RKO (cell line): ENCODE measurements at places on chromosomes 12 and 14.

- DNase-seq = no peak
These were observed 8.6 kb downstream of the ASB2 start for GRCh38 chr14:93967637-93968250.

- DNase-seq = no peak
These were observed 61.2 kb downstream of the NOC4L start for GRCh38 chr12:132205271-132206045.

DNA sequence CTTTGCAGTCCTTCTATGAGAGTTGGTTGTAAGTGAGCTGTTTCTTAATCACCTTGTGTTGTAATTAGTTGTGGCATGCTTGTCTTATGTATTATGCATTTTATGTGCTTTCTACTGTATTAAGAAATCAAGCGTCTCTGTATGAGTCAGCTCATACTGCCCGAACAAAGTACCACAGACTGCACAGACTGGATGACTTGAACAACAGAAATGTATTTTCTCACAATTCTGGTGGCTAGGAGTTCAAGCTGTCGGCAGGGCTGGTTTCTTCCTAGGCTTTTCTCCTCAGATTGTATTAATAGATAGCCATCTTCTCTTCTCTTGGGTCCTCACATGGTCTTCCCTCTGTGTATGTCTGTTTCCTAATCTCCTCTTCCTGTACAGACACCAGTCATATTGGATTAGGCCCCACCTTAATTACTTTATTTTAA is 77.7 kb downstream of the FLRT2 start:
- no peak for DNase-seq

DNA sequence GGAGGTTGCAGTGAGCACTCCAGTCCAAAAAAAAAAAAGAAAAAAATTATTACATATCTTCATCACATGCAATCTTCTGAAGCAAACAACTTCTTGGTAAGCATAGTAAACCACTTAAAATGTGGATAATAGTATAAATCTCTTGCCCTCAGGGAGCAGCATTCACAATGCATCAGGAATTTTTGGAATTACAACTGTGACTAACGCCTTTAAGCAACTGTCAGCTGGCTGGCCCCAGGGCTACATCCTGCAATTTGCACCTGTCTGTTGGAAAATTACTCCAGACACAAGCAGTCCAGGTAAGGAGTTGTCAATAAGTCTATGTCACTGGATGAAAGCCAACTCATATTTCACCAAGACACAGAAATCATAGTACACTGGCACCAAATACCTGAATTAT is 5.5 kb upstream of the SLC7A7 start:
- DNase-seq = no peak

DNA sequence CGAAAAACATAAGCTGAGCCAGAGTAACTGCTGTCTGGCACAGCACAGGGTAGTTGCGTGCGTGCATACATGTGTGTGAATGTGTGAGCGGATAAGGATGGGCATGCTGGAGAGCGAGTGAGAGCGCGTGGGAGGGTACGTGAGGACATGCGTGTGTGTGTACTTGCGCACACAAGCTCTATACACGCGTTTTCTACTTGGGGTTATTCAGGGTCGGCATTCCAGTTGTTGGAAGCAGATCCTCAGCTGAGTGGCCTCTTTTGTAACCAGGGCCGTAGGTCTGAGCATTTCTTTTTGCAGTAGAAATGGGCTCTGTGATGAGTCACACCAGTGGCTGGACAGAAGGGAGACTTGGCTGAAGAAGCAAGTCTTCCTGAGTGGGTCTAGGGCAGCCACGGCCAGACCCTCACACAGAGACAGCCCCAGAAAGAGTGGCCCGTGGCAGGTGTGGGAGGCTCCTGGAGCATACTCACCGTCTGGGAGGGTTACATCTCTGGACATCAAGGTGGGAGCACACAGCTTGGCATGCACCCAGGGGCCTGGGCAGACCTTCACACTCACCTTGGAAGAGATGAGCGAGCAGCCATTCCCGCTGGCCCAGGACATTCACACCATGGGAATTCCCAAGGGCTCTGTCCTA is 78.0 kb downstream of the LRRC74A start:
- DNase-seq = peak; percentile 53

DNA sequence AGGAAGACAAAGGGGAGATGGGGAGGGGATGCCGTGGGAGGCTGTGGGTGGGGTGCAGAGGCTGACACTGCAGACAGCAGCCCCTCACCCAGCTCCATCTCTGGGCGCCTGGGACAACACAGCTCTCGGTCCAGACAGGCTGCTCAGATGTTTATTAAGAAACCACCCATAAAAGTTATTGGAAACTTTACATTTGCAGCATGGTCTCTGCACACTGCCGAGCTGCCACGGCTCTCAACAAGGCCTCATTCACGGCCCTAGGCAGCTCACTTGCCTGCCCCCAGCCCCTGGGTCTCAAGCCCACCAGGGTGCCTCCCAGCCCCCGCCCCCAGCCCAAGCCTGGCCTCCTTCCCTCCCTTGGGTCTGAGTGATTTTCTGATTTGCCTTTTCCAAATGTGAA is 21.0 kb upstream of the COL2A1 start:
- DNase-seq = no peak

DNA sequence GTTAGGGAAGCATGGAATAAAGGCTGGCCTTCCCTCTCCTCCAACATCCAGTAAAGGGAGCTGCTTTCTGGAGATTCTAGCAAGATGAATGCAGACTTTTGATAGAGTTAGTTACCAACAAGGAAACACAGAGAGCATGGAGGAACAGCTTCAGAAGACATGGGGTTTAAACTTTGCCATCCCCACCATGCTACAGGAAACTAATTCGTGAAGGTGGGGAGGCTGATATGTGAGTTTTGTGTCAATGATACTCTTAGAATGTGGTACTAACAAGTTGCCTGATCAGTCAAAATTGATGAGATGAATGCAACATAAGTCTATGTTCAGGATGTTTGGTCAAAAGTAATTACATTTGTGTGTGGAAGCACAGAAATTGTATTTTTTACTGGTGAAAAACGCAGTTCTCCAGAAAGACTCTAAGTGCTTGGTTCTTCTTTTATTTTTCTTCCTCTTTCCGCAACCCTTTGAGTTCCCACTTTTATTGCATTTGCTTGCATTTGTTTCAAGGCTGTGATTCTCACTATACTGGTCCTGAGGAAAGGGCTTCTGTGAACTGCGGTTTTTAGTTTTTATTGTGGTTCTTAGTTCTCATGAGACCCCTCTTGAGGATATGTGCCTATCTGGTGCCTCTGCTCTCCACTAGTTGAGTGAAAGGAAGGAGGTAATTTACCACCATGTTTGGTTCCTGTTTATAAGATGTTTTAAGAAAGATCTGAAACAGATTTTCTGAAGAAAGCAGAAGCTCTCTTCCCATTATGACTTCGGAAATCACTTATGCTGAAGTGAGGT is at the start of gene CLEC4A:
Gene CLEC4A (plus strand): TSS at position 494 of the 789 bp plus-strand sequence. CDS start 262 bp downstream, at position 756.
- DNase-seq = no peak

- DNase-seq = peak; percentile 83
These were observed 20.9 kb downstream of the PUS7L start for GRCh38 chr12:43737646-43738045.

- DNase-seq = no peak
These were observed 2.0 kb upstream of the P3H3 start for GRCh38 chr12:6826125-6826733.

DNA sequence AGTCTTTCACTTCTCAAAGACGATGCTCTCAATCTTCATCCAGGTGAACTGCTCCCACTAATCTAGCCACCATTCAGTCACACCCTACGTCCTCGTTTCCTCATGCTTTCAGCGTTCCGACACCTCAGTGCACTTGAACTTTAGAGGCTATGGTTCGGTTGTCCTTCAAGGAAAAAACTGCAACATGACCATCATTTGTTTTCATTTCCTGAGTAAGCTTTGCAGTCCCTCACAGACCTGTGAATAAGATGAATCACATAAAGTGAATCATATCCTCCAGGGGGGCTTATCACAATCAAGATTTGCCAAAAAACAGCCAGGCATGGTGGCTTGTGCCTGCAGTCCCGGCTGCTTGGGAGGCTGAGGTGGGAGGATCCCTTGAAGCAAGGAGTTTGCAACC is 80.2 kb downstream of the TMCC3 start:
- peak; percentile 32 for DNase-seq

DNA sequence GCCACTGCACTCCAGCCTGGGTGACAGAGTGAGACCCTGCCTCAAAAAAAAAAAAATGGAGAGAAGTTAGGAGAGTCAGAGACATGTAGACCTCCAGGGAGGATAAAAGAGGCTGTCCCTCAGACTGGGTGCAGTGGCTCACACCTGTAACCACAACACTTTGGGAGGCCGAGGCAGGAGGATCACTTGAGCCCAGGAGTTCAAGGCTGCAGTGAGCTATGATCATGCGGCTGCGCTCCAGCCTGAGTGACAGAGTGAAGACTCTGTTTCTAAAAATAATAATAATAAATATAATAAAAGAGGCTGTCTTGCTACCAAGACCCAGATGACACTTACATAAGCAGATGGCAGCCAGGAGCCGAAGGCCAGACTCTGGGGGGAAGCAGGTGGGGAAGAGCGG is 18.5 kb downstream of the SLC7A8 start:
- DNase-seq = no peak

GRCh38 chr12:95446506-95446900 is 27.4 kb upstream of the METAP2 start:
- DNase-seq = no peak

GRCh38 chr12:46198913-46199312 is 69.9 kb downstream of the SLC38A1 start:
- no peak for DNase-seq

- DNase-seq = no peak
These were observed 11.1 kb upstream of the KITLG start for GRCh38 chr12:88591343-88591742.

GRCh38 chr14:72594099-72594901 is 299.6 kb downstream of the DPF3 start:
- DNase-seq = no peak

- DNase-seq = no peak
These were observed 340.2 kb downstream of the LRIG3 start for GRCh38 chr12:58580095-58580494.

GRCh38 chr14:22656945-22657731 is 13.0 kb upstream of the OR6J1 start:
- no peak for DNase-seq

GRCh38 chr14:91482263-91483013 is 27.7 kb downstream of the PPP4R3A start:
- DNase-seq = no peak

- no peak for DNase-seq
These were observed 46.7 kb downstream of the TMCC3 start for GRCh38 chr12:94603434-94604365.

DNA sequence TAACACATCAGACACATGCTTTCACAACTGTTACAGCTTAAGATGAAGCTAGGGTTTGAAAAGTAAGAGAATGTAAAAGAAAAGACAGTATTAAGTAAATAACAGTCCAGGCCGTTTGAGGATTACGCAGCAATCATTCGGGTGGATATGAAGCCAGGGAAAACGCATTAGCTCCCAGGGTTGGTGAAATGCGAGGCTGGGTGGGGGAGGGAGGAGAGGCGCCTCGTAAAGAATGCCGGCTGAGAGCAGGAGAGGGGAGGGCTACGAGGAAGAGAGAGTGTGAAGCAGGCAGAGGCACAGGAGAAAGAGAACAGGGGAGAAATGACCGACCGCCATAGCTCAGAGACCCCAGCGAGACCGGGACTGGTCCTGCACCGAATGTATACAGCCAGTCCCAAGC is 73.0 kb downstream of the IQSEC3 start:
- DNase-seq = no peak

- no peak for DNase-seq
These were observed 40.2 kb downstream of the PAH start for GRCh38 chr12:102876883-102877282.

GRCh38 chr14:52692248-52692962 is 3.0 kb downstream of the ERO1A start:
- DNase-seq = no peak

GRCh38 chr14:104351849-104352492 is 213.6 kb downstream of the KIF26A start:
- DNase-seq = no peak

- no peak for DNase-seq
These were observed 38.4 kb downstream of the MLXIP start for GRCh38 chr12:122116707-122117535.

GRCh38 chr14:68775614-68776126 is 17.2 kb downstream of the ZFP36L1 start:
- peak; percentile 36 for DNase-seq

DNA sequence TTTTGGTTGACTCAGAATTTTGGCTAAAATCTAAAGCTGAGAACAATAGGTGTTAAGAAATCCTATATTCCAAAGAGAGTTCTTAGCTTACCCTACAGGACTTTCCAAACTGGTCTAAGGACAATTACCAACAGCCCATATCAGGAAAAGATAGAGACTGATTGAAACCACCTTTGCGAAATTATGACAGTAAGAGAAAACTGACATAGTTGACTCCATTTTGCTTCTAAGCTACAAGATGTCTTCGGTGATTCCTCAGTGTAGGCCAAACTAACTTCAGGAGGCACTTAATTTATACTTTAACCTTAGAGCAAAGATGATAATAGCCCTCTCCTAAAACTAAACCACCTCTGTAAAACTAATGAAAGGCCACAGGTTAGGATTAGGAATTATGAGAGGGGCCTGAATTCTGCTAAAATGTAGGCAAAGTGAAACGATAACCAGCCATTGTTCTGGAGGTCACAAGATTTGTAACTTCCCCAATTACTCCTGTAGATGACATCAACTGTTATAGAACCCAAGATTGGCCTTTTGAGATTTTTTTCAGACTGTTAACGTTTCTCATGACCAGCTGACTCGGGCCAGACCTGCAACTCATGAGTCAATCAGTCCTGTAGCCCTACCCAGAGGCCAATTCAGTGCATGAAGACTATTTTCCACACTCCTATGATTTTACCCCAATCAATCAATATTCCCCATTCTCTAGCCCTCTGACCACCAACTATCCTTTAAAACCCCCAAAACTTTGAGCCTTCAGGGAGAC is 43.0 kb downstream of the KLRG1 start:
- peak; percentile 4 for DNase-seq

GRCh38 chr12:43292699-43293098 is 259.3 kb downstream of the ADAMTS20 start:
- no peak for DNase-seq

DNA sequence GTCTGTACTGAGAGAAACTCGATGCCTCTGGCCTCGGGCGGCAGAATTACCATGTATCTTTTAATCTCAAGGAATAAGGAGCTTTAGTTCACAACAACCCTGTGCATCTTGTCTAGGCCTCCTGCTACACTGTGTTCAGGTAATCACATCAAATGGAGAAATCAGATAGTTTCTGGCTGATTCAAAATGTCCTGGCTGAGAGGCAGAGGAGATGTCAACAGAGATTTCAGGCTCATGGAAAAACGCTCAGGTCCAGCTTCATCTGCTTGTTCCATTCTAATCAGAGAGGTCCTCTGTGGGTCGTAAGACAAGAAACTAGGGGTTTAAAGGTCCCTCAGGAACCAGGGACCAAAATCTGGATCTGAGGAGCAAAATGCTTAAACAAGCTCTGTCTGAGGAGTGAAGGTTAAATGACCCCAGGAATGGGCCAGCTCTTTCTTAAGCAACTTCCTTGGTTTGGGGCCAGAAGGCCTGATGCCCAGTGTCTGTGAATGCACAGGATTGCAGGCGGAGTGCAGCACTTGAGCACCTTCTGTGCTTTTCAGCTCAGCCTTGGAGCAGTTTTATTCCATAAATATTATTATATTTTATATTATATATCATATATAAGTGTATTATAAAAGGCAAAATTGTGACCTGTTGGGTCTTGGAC is 170.2 kb upstream of the PRICKLE1 start:
- no peak for DNase-seq
